ENCODE measurements at places on chromosomes 3 and 15.

- DNase-seq, result no peak
Measured at GRCh38 chr3:156898296-156898880, 72.2 kb downstream of the LEKR1 start.

GRCh38 chr15:56639631-56640030, 93.7 kb downstream of the ZNF280D start:
- DNase-seq, result no peak

- no peak for DNase-seq
Measured at GRCh38 chr3:7520059-7520458, 659.1 kb downstream of the GRM7 start.

DNA sequence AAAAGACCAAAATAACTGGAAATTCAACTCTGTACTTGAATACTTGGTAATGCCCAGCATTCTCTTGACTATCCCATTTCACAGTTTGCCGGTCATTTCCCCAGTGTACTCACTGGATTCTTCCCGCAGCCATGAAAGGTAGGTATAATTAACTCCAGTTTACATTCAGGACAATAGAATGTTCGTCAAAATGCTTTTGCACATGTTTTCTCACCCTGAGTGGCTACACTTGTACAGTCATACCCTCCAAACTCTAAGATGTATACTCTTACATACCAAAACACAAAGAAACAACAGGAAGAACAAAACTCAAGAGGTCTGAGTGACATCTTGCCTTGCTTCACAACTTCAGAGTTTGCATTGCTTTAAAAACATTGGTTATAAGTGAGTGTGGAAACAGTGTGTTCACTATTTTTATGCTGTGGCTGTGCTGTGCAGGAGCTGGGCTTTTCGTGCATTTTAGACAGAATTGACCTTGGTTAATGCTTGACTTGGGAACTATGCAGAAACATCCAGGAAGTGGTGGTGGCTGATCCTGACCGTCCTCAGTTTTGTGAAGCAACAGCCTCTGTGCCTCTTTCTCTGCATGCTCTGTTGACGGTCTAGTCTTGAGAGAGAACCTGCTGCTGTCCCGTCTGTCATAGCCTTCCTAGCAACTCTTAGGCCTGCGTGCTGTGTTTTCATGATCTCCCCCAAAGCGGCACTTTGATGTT, 90.5 kb downstream of the IGF1R start:
- no peak for DNase-seq

GRCh38 chr3:172379372-172379771, 68.9 kb downstream of the GHSR start:
- DNase-seq, result no peak

GRCh38 chr15:57902155-57902554, 163.4 kb downstream of the ALDH1A2 start:
- DNase-seq, result no peak

GRCh38 chr15:66132251-66132816, 121.2 kb downstream of the MEGF11 start:
- DNase-seq, result no peak

GRCh38 chr3:46599590-46599989, 12.7 kb upstream of the FAM240A start:
- no peak for DNase-seq
